ENCODE measurements at places on chromosomes 6 and 20.

DNA sequence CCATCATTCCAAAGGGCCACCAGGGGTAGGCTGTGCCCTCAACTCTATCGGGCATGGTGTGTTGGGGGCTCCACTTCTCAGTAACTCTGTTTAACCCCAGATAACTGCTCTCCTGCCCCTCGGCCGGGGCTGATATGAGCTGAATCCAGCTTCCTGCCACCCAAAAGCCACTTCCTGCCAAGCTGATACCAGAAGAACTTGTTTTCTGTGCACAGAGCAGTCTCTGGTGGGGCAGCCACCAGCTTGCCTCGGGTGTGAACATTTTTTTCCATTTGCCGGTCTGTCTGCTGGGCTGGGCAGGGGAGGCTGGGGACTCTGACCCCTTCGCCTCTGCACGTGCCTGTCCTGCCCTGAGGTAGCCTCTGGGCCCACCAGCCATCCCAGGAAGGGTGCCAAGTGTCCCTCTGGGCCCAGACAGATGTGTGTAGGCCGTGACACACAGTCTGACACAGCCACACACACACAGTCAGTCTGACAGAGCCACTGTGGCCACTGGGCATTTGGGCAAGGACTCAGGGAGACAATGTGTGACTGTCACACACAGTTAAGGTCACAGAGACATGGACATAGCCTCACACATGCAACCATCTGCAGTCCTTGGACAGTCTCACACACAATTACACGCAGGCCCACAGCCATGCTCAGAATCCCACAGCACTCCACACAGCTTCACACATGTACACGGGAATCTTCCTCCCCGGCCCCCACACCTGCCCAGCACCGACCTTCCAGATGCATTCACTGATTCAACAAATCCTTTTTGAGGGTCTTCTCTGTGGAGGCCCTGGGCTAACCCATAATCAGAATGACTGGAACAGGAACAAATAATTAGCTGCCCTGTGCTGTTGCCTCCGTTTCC lies 45.1 kb downstream of the NOL4L start:
- DNase-seq, result no peak

- DNase-seq, result no peak
These were observed 136.4 kb downstream of the IBTK start for GRCh38 chr6:82111114-82111513.

GRCh38 chr6:136166815-136167214 lies 83.3 kb downstream of the MTFR2 start:
- DNase-seq, result no peak

DNA sequence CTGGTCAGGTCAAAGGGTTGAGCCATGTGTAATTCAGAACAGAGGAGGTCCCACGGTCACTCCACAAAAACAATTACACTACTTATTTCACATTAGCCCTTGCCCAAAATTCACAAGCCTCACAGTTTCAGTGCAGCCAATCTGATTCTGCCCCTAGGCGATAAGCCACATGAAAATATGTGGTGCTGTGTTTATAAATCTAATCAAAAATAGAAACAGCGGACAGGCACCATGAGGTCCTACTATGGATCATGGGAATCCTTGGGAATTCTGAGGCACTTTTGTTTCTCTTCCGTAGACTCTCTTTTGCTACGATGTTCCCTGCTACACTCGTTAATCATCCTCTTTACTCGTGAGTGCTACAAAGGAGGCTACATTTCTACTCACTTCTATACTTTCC lies 476.1 kb downstream of the TFAP2A start:
- DNase-seq, result no peak

DNA sequence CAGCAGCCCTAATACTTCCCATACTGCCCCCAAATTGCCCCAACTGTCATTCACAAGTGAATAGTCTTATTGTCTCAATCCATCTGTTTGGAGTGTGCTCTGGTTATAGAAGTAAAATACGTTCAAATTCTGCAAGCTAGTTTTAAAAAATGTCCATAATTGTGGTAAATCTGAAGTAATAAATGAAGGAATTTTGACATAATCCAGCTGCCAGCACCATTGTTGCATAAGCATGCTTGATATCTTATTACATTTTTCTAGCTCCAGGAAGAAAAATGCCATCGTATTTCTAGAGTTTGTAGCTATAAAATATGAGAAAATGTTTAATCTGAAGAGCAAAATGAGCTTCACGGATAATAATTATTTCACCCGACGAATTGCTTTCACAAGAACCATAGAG lies 664.7 kb downstream of the RFPL4B start:
- no peak for DNase-seq

DNA sequence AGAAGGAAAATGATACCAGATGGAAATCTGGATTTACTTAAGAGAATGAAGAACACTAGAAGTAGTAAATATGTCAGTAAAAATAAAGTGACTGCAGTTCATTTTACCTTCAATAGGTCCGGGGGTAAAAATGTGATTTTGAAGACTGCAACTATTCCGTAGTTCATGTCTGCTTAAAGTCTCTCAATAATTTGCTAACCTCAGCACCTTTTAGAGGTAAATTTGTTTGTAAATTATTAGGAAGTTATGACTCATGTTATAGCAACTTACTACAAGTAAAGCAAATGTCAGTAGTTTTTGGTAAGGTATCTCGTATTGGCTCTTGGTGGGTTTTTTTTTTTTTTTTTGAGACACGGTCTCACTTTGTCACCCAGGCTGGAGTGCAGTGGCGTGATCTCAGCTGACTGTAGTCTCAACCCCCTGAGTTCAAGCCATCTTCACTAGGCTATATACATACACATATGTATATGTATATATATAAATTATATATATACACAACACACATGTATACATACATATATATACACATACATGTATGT lies 32.1 kb downstream of the BICRAL start:
- no peak for DNase-seq

- DNase-seq, result no peak
These were observed 19.2 kb downstream of the METTL24 start for GRCh38 chr6:110338820-110339470.

DNA sequence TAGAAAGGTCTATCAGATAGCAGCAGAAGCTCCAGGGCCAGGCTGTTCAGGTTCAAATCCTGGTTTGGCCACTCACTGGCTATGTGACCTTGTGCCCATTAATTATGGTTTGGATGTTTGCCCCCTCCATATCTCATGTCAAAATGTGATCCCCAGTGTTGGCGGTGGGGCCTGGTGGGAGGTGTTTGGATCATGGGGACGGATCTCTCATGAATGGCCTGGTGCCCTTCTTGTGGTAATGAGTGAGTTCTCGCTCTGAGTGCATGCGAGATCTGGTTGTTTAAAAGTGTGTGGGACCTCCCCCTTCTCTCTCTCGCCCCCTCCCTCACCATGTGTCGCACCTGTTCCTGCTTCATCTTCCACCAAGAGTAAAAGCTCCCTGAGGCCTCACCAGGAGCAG lies 240.9 kb downstream of the LRFN2 start:
- DNase-seq, result no peak

GRCh38 chr6:68128211-68128610 lies 506.9 kb upstream of the ADGRB3 start:
- DNase-seq, result no peak

All from ELF-1 (cell line).